ENCODE measurements at places on chromosomes 2 and 18.
A peak's percentile ranks its signal among the peaks of the same experiment; 100 is the strongest.

GRCh38 chr2:182283512-182283911, 143.3 kb downstream of the PDE1A start:
- DNase-seq = no peak

DNA sequence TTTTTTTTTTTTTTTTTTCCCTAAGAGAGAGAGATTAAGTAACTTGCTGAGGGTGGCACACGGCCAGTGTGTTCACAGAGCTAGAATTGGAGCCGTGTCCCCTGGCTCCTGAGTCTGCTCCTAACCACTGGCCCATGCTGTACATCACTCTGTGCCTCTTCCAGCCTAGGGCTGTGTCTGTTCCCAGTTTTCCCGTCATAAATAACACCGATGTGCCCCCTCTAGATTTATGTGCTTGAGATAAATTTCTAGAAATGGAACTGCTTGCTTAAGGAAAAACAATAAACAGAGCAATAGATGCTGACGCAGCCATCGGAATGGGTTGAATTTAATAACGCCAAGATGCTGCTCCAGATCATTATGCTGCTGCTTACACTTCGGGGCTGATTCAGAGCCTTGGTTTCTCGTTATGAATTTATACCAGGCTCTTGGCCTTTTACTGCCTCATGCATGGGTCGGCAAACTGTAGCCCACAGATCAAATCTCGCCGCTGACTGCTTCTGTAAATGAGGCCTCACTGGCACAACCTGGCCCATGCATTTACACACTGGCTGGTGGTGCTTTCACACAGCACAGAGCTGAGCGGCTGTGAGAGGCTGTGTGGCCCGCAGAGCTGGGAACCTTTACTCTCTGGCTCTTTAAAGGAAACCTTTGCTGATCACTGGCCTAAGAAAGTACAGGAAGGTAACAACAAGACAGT, 58.1 kb downstream of the NDUFA10 start:
- no peak for DNase-seq

DNA sequence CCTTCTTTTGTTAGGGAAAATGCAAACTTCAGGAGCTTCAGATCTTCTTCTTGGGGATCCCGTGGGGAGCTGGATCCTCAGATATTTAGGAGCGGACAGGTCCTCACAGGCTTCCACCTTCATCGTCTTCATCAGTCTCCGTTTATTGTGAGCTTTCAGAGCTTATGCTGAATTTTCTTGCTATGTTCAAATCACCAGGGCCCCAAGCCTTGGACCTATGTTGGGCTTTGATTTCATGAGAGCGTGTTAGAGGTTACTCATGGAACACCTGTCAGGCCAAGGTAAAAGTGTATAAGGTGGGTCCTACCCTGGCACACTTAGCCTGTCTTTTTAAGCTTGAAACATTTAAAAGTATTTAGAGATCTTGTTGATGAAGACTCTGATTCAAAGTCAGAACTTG, 212.9 kb downstream of the FAM210A start:
- DNase-seq = no peak

DNA sequence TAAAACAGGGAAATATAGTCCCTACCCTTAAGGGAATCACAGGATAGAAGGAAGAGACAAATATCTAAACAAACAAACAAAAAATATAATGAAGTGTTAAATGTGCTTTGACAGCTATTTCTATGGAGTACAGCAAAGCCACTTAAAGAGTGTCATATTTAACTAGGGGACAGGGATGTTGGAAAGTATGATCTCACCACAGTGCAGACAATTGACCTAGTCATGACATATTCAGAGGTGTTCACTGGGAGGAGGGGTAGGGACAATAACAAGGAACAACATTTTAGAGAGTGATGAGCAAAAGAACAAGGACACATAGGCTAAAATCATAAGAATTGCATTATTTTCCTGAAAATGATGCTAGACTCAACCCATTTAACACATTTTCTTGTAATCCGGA, 107.5 kb downstream of the TMEM163 start:
- no peak for DNase-seq

GRCh38 chr18:57352271-57352701, at the start of gene ST8SIA3:
TSS of gene ST8SIA3 (plus strand) at chr18:57352557. CDS start at chr18:57352847, 290 bp downstream.
- peak; percentile 51 for DNase-seq

- DNase-seq = no peak
These were observed 53.6 kb downstream of the KCNF1 start for GRCh38 chr2:10965241-10965843.

DNA sequence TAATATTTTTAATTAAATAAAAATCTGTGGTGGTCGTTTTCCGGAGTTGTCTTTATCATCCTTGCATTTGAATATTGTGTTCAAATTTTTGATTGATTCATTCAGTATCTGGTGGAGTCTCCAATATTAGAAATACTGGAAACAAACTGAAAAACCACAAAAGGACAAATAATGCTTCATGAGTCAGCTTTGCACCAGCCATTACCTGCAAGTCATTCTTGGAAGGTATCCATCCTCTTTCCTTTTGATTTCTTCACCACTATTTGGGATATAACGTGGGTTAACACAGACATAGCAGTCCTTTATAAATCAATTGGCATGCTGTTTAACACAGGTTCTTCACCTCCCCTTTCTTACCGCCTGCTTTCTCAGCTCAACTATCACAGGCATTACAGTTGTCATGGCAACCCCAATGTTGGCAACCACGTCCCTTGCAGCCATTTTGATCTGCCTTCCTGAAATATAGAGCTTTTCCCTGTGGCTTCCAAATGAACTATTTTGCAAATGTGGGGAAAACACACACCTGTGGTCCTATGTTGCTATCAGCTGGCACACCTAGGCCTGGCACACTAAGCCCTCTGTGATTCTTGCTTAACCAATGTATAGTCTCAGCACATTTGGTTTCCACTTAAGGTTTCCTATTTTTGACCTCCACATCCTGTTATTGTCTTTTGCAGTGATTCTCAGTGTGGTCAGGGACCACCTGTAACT, 6.5 kb downstream of the CTLA4 start:
- peak; percentile 13 for DNase-seq

DNA sequence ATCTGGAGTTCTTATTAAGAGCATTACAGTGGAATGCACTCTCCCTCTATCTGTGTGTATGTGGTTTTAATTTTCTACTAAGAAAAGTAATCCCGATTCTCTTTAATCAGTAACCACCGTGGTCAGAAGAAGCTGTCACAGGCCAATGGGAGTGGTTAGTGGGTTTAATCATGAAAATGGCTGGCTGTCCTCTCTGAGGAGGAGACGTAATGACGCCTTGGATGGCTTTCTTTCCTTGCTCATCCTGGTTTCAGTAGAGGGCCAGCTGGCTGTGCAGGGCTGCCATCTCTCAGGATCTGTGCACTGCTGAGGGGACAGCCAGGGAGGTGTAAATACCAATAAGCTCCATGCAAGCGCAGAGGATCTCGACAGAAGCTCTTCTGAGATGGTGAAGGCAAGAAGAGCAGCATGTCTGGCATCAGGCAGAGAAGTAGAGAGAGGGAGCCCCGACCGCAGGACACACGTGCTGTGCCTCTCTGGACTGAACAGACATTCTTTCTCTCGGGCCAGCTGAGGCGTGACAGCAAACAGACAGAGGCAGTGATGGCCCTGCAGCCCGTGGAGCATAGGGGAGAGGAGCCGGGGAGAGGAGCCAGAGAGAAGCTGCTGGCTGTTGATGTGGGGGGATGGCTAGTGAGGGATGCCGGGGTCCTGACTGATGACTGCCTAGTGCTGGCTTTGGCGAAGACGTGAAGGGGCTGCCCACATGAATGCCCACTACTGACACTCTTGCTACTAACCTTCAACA, 65.1 kb upstream of the DAPL1 start:
- no peak for DNase-seq

DNA sequence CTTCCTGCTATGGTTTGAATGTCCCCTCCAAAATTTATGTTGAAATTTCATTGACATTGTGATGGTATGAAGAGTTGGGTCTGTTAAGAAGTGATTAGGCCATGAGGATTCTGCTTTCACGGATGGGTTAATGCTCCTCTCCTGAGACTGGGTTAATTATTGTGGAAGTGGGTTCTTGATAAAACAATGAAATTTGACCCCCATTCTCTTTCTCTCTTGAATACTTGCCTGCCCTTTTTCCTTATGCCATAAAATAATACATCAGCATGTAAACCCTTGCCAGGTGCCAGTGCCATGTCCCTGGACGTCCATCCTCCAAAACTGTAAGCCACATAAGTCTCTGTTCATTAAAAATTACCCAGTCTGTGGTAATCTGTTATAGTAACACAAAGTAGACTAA, 352.8 kb downstream of the LRRTM4 start:
- peak; percentile 31 for DNase-seq

- no peak for DNase-seq
These were observed 36.5 kb upstream of the TNFRSF11A start for GRCh38 chr18:62288665-62289008.

DNA sequence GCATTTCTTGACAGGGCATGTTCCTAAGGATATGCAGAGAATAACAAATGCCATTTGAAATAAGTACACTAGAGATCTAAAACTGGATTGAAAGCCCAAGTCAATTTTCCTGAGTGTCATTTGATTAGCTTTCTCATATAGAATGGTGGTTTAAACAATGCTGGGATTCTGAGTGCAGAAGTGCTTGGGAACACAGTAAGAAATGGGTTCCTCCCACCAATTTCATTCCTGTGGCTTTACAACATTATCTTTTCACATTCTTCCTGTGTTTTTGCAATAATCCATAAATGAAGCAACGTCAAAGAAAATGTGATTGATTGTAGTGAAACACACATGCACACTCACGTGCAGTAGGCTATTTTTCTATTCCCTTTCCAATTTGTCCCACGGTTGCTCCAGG, 1858.4 kb upstream of the PIK3C3 start:
- DNase-seq = no peak

- DNase-seq = no peak
These were observed 167.1 kb upstream of the SPHKAP start for GRCh38 chr2:228348516-228349064.

- no peak for DNase-seq
These were observed 58.9 kb upstream of the GATA6 start for GRCh38 chr18:22110461-22110924.

- no peak for DNase-seq
These were observed 9.3 kb downstream of the MREG start for GRCh38 chr2:216003876-216004696.

GRCh38 chr2:164134336-164134735, 398.5 kb upstream of the FIGN start:
- DNase-seq = no peak

- DNase-seq = no peak
These were observed 128.2 kb downstream of the AKAIN1 start for GRCh38 chr18:5068851-5069250.

DNA sequence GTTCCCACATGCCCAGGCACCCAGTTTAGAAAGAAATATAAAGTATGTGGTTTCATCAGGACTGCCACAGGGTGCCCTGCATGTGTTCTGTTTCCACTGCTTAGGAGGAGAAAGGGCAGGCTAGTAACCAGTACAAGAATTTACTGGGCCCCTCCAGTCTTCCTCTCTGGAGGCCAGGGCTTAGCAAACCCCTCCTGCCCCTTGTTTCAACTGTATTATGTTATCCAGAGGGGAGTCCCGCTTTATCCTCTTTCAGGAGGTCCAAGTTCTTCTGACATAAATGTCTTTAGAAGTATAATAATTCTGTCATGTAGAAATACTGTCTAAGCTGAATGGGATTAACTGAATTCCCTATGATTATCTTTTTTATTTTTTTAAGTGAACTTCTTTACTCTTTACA, 132.1 kb downstream of the WDSUB1 start:
- no peak for DNase-seq

GRCh38 chr2:30250421-30250820, 19.1 kb downstream of the LBH start:
- no peak for DNase-seq

- DNase-seq = peak; percentile 31
These were observed 120.7 kb downstream of the ZNF521 start for GRCh38 chr18:25231327-25231691.

DNA sequence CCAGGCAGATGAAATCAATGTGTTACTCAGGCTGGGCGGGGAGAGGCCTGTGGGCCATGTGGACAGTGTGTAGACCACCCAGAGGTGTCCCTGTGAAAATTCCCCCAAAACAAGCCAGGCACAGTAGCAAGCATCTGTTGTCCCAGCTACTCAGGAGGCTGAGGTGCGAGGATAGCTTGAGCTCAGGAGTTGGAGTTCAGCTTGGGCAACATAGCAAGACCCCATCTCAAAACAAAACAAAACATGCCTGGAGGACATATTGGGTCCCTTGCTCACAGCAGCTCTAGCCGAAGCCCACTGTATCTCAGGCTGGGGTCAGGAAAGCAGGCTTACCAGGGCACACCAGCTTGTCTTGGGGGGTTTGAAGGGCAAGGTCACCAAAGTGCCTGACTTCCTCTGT, 4.3 kb upstream of the PTMA start:
- no peak for DNase-seq

DNA sequence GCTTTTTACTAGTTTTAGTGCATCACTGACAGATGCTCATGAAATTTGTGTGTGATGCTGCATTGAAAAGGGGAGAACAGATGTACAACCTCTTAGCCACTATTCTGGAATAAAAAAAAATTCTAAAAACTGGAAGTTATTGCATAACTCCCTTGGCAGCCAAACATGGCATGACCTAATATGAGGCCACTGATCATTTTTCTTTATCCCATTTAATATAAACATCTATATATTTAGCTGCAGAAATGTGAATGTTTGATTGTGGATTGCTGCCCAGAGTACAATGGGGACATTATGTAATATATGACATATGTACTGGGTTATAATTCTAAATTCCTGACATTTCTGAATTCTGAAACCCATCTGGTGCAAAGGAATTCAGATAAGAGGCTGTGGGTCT, 86.5 kb downstream of the CDCA7 start:
- no peak for DNase-seq

DNA sequence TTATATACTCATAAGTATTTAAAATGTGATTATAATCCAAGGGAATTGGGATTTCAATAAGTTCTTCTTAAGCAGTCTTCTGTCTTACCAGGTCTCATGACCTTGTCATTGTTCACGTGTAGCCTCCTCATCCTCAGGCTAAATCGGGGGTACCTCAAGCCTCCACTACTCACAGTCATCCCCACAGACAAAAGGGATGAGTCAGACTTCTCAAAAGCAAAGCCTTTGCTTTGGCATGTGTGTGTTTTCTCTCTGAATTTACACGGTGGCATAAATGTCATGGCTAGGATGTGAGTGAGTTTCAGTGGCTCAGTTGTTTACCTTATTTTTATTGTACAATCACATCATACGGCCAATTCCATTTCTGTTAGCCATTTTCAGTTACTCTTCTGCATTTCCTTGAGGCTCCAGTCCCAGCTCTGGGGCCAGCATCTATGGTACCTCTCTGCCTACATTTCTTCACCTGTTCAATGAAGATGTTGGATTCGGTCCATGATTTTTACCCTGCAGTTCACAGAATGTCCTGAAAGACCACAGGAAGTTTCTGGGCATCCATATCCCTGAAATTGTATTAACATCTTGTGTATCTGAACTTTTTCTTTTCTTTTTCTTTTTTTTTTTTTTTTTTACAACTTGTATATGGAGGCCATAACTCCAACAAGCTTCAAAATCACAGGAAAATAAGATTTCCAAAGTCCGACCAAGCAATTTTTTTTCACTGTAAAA, 195.3 kb downstream of the FHOD3 start:
- DNase-seq = no peak

DNA sequence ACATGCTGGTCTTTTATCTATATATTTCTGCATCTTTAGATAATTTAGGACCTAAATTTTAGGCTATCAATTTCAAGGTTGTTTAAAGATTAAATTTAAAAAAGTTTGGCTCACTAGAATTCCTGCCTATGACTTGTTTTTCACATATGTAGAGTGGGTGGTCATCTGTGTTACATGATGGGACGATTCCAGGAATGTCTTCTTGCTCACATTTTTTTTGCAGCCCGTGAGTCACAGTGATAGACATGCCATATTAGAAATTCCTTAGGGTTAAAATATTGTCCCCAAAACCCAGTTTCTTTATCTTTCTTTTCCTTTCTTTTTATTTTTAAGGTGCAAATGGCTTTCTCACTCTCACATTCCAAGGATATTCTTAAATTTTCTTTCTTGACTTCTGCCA, 652.0 kb downstream of the PLCL1 start:
- DNase-seq = no peak
